ENCODE measurements at places on chromosomes 6 and 20.

DNA sequence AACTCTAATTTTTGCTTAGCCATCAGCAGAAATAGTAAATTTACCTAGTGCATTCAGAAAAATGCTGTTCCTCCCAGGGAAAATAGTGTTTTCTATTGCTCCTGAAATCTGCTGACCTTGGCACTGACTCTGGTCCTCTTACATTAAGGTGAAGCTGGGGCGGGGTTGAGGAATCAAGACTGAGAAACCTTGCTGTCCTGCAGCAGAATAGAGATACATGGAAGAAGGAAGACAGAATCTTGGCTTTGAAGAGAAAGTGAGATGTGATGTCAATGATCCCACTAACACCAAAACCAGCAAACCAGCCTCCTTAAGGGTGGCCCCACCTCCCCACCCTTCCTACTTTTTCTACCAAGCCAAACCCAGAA is 840 bp upstream of the LY86 start:
- DNase-seq: no peak

DNA sequence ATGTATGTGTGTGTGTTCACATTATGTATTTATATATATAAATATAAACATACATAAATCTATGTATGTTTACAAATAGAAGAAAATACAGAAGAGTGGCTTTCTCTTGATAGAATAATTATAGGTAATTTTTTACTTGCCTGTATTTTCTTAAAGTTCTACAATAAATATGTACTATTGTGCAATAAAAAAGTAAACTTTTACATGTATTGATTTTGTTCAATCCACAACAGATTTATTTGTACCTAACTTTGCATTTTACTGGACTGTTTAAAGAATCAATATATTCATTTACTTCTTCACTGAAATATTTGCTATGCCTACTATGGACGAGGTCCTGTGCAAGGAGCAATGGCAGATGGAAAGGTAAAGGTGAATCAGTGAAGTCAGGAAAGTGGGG is 14.0 kb upstream of the TAB2 start:
- DNase-seq: no peak

DNA sequence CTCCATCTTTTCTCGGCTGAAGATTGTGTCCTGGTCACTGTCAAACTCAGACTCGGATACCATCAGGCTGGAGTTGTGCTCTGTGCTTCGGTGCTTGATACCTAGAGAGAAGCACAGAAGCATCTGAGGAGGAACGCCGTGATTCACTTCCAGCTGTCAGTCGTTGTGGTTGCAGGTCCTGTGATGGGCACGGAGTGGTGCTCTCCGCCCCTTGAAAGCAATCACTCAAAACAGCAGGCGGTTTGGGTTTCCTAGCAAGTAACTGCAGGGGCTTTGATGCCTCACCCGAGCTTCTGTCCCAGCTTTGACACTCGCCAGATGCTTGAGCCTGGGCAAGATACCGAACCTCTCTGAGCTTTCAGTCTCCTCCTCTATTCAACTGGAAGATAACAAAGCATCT is 52.5 kb downstream of the ALDH5A1 start:
- DNase-seq: no peak

DNA sequence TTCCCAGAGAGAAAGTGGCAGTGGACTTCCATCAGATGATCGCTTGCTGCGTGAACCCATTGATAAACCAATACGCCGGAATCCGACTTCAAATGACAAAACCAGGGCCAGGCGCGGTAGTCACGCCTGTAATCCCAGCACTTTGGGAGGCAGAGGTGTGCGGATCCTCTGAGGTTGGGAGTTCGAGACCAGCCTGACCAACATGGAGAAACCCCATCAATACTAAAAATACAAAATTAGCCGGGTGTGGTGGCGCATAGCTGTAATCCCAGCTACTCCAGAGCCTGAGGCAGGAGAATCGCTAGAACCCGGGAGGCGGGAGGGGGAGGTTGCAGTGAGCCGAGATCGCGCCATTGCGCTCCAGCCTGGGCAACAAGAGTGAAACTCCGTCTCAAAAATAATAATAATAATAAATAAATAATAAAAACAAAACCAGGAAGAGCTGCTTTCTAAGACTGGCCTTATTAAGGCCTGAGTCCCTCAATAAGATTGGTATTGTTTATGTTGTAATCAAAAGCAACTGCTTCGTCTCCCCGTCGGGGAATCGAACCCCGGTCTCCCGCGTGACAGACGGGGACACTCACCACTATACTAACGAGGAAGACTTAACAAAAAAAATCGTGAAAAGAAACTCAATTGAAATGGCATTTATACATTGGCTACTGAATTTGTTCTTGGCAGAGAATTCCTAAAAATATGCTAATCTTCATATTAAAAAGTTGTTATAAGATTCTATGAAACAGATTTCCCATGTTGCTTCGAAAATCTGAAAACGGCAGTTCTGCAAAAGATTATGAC is 110.2 kb upstream of the ZNF184 start:
- peak; percentile 73 for DNase-seq

- DNase-seq: no peak
These were observed 18.0 kb downstream of the SCAF8 start for GRCh38 chr6:154751011-154751800.

GRCh38 chr6:137873273-137873762 is 6.3 kb downstream of the TNFAIP3 start:
- DNase-seq: peak; percentile 86

DNA sequence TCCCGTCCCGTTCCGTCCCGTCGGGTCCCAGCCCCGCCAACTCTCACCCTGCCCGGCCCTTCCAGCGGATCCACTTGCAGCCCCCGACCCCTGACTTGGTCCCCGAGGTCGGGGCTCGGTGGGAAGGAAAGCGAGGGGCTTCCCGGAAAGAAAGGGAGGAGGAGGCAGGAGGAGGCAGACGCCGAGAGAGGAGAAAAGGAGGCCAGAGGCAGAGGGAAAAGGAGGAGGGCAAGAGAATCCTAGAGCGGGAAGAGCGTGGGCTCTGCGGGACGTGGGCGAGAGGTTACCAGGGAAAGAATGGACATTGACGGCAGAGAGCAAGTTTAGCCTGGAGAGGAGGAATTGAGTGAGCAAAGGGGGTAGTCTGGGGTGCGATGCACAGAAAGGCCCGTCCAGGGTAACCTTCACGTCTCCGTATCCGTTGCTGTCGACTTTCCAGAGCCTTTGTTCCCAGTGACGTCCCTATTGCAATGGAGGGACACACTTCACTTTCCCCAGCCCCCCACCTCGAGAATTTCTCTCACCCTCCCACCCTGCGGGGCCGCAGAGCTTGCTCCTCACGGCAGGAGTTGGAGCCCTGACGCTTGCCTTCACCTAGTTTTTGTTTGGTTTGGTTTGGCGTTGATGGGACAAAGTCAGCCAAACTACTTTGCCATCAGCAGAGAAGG is 477 bp upstream of the MOXD1 start:
- DNase-seq: no peak

DNA sequence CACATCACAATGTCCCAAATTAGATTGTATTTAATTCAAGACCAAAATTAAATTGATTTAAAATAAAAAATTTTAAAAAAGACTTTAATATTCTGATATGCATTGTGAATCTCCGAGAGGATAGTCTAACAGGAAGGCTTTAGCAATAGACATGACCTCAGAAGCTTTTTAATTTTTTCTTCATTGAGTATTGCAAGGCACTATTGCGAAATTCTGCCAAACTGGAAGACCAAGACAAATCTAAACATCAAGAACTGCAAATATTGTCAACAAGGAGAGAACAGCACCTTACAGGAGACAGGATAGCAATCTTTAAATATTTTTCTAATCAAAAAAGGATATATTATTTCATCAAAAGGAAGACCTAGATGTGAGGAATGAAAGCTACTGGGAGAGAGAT is 56.9 kb downstream of the BMP5 start:
- no peak for DNase-seq

- DNase-seq: no peak
These were observed 38.3 kb downstream of the MAP7 start for GRCh38 chr6:136511926-136512325.

DNA sequence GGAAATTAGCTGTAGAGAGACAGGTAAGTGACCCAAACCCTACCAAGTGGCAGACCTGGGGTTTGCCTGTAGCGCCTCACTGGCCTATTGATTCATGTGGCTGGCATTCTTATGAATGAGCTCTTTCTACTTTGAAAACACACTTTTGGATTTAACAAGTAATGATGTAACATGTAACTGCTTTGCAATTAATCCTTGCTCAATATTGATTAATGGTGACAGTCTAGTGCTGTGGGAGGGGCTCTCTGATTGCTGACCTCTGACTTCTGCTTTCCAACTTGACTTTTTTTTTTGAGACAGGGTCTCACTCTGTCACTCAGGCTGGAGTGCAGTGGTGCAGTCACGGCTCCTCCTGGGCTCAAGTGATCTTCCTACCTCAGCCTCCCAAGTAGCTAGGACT is 82.7 kb downstream of the TIAM2 start:
- DNase-seq: no peak

DNA sequence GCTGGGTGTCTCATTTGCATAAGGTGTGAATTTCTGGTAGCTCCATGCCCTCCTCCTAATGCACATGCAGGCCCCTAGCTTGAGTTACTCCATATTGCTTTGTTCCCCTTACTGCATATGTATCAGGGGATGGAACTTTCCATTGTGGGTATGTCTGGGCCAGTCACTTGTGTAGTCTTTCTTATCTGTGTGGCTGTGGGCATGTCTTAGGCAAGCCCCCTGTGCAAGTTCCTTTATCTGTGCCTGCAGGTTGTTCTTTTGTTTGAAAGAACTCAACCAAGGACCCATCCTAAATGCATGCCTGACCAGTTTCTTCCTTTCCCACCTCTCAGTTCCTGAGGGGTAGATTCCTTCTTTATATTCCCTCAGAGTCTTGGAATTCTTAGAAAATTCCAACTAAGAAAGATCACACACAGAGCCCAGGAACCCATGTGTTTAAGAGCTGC is 23.6 kb downstream of the MBOAT1 start:
- DNase-seq: no peak

- DNase-seq: no peak
These were observed 34.3 kb downstream of the PRSS35 start for GRCh38 chr6:83546636-83547035.

DNA sequence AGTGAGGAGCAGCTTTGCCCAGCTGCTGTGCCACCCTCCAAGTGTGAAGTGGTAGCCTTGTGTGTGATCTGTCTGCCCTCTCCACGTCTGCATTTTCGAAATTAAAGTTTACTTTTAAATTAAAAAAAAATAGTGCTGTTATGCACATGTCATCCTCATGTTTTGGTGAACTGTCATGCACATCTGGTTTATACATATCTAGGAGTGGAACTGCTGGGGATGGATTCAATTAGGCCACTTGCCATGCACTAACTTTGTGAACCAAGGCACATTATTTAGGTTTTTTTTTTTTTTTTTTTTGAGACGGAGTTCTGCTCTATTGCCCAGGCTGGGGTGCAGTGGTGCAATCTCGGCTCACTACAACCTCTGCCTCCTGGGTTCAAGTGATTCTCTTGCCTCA is 3.6 kb downstream of the GTSF1L start:
- DNase-seq: no peak

GRCh38 chr6:34093854-34094430 is 51.9 kb downstream of the GRM4 start:
- DNase-seq: no peak

- peak; percentile 9 for DNase-seq
These were observed 298.6 kb downstream of the C6orf118 start for GRCh38 chr6:165010556-165011535.

DNA sequence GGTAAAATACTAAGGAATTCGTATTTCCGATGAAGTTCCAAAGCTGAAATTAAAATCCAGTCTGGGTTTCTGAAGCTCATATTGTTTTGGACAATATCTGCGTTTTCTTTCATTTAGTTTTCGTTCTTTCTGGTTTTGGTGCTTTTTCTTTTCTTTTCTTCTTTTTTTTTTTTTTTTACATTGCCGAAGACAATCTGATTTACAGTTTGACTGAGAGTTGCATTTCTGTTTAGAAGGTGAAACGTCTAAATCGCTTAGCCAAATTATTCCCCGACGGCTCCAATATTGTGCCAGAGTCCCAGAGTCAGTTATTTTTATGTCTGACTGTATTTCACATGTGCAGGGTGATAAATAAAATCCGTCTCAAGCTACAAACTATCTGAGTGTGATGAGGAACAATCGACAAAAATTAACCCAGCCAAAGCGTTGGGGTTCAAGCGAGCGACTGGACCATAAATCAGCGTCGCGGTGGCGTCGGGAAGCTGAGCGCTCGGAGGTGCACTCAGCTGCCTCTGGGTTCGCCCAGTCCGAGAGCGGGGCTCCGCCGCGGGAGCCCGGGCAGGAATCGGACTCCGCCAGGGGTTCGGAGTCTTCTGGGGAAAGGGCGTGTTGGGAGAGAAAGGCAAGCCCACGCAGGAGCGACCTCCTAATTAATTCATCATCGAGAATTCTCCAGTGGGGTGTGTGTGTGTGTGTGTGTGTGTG is 8.2 kb upstream of the TBX18 start:
- peak; percentile 46 for DNase-seq

- no peak for DNase-seq
These were observed 24.5 kb downstream of the FRK start for GRCh38 chr6:116036075-116036773.

DNA sequence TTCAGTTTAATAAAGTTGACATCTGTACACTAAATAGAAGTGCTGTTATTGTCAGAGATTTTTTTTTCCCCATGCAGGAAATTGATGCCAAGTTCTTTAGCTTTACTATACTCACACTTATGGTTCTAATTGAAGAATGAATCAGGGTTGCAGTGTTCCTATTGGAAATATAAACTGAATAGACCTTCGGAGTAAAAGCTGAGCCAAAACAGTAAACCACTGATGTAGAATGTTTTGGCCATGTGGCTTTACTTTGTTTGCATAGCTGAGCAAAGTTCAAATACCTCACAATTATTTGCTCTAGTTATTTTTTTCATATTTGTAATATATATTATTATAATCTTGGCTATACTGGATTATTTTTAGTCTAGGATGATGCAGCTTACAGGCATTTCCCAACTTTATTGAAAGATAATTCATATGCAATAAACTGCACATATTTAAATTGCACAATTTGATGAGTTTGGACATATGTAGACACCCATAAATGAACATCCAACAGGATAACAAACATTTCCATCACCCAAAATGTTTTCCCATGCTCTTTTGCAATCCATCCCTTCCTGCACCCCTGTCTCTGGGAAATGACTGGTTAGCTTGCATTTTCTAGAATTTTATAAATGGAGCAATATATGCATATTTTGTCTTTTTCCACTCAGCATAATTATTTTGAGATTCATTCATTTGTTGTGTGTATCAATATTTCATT is 105.8 kb upstream of the NOX3 start:
- no peak for DNase-seq

GRCh38 chr6:41344876-41345275 is 9.5 kb downstream of the NCR2 start:
- no peak for DNase-seq

- DNase-seq: peak; percentile 29
These were observed 59.0 kb downstream of the THEMIS start for GRCh38 chr6:127841811-127842210.

Measured in astrocyte of the spinal cord (primary cell).